ENCODE measurements at places on chromosomes 1 and 21.

GRCh38 chr1:75198761-75199160 lies 64.6 kb downstream of the LHX8 start:
- no peak overlapping the region for H3K4me3 ChIP-seq
- no peaks in the 10 kb centered on the region for H3K4me1 ChIP-seq
- no peak for DNase-seq
- H3K36me3 ChIP-seq, result no peaks in the 10 kb centered on the region
- H3K27ac ChIP-seq, result no peak overlapping the region
- H3K27me3 ChIP-seq, result no peaks in the 10 kb centered on the region

DNA sequence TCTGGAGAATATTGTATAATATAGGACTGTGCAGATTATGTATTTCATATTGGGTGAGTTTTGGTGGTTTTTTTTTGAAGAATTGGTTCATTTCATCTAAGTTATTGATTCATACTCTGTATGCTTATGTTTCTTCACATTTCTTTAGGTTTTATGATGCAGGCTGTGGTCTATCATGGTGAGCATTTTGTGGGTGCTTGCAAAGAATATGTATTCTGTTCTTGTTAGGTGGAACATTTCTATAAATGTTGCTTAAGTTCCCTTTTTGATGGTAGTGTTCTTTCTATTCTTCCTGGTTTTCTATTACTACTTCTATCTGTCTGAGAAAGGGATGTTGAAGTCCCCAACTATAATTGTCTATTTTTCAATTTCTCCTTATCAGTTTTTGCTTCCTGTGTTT lies 42.6 kb downstream of the PKN2 start:
- no peaks in the 10 kb centered on the region for H3K27me3 ChIP-seq
- H3K4me1 ChIP-seq, result peaks cover 5% of the 10 kb centered on the region
- no peak overlapping the region for H3K4me3 ChIP-seq

- no peak overlapping the region for H3K4me3 ChIP-seq
- H3K4me1 ChIP-seq, result peaks cover 6% of the 10 kb centered on the region
- H3K36me3 ChIP-seq, result no peaks in the 10 kb centered on the region
- H3K27ac ChIP-seq, result no peak overlapping the region
- DNase-seq, result no peak
- no peaks in the 10 kb centered on the region for H3K27me3 ChIP-seq
These were observed 23.8 kb downstream of the OTUD7B start for GRCh38 chr1:149986486-149987296.

GRCh38 chr21:39849014-39849655 lies 18.1 kb upstream of the PCP4 start:
- DNase-seq, result no peak
- no peaks in the 10 kb centered on the region for H3K27me3 ChIP-seq
- no peaks in the 10 kb centered on the region for H3K36me3 ChIP-seq
- H3K27ac ChIP-seq, result no peak overlapping the region

GRCh38 chr1:221093903-221094791 lies 214.9 kb downstream of the HLX start:
- no peaks in the 10 kb centered on the region for H3K36me3 ChIP-seq
- H3K27me3 ChIP-seq, result no peaks in the 10 kb centered on the region
- no peak overlapping the region for H3K4me3 ChIP-seq
- no peak overlapping the region for H3K27ac ChIP-seq
- DNase-seq, result no peak

GRCh38 chr1:183188240-183188639 lies 2.2 kb downstream of the LAMC2 start:
- H3K27ac ChIP-seq, result no peak overlapping the region
- no peaks in the 10 kb centered on the region for H3K4me1 ChIP-seq
- H3K36me3 ChIP-seq, result no peaks in the 10 kb centered on the region
- DNase-seq, result no peak
- no peak overlapping the region for H3K4me3 ChIP-seq

DNA sequence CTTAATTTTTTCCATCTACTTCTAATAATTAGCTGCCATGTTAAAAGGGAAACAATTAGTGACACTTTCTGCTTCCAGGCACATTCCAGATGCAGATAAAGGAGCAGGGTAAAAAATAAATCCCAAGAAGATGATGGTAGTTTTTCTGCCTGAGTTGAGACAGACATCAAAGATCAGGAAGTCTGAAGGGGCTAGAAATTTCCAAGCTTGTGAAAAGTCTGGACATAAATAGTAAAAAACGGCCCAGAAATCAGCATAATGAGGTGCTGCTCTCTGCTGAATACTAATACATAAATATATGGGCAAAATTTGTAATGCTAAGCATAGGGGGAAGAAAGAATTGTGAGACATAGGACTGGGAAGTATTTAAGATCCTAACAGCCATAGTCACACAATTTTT lies 460.0 kb upstream of the RGS18 start:
- H3K36me3 ChIP-seq, result no peaks in the 10 kb centered on the region
- no peaks in the 10 kb centered on the region for H3K4me1 ChIP-seq
- H3K4me3 ChIP-seq, result no peak overlapping the region
- H3K27me3 ChIP-seq, result no peaks in the 10 kb centered on the region

GRCh38 chr1:167137793-167138510 lies 44.1 kb downstream of the STYXL2 start:
- H3K4me1 ChIP-seq, result no peaks in the 10 kb centered on the region
- no peak for DNase-seq
- no peak overlapping the region for H3K27ac ChIP-seq
- H3K4me3 ChIP-seq, result no peak overlapping the region
- H3K36me3 ChIP-seq, result no peaks in the 10 kb centered on the region

All from prostate gland (tissue), 2 donors.